ENCODE measurements at places on chromosomes 4 and X.

- no peak for ATAC-seq
Observed at GRCh38 chr4:100188829-100189228, 1.4 kb downstream of the DDIT4L start.

DNA sequence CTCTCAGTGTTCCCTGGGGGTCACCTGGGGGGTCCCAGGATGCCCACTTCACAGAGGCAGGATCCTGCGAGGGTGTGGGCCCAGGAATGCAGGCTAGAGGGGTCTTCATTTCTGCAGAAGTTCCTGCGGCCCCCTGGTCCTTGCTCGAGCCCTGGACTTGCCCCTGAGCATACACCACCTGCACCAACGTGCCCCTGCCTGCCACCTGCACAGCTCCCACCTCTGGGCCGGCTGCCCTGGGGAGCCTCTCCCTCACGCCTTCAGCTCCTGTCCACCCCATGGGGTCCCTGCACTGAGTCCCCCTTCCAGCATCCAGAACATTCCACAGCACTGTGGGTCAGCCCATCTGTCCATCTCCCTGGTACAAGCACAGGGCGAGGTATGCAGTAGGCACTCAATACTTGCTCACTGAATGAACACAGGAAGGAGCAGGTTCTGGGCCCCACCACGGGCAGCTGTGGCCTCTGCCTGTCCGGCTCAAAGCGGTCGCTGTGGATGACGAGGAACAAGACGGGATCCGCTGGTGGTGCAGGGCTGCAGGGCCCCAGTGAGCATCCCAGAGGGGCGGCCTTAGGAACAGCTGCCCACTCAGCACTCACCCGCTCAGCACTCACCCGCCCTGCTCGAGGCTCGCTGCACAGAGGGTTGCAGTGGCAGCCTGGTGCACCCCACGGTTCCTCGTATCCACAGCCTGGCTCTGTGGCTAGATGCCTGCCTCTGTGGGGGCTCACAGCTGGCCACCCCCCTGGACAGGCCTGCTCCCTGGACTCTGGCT lies 70.5 kb upstream of the MXD4 start:
- ATAC-seq = peak; percentile 22

DNA sequence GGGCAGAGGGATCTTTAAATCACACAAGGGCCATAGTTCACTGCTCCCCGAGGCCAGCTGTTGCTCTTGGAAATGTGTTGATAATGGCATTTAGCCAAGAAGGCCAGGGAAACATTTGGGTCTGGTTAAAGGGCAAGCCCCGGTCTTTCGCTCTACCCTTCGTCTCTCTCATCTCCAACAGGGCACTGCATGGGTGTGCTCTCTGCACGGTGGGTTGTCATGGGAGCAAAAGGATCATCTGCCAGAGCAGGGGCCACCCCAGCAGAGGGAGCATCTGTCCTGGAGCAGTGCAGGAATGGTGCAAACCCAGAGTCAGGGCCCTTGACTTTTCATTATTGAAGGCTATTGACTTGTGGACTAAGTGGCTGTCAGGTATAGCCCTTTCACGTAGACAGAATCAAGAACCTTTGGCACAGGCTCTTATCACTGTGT lies 22.7 kb upstream of the PGRMC2 start:
- ATAC-seq = no peak

- ATAC-seq = peak; percentile 98
Observed at GRCh38 chr4:77586951-77587383, 18.7 kb upstream of the CXCL13 start.

DNA sequence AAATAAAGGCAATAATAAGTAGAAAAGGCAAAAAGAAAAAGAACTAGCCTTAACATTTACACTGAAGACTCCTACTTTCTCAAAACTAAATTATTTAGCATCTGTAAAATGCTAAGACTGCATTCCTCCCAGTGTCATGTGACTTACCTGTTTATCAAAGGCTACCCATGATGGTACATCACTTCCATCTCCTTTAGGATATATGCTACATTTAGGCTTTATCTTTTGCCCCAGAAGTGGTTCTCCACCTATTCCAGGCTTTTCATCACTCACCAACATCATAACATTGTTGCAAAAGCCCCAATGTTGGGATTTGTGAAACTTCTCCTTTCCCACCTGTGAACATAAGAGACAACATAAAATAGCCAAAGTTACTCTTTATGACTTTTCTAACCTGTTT lies 31.1 kb downstream of the EFHC2 start:
- ATAC-seq = no peak

- ATAC-seq = no peak
Observed at GRCh38 chrX:41095908-41096307, 10.7 kb downstream of the USP9X start.

GRCh38 chr4:89222170-89222569 lies 85.4 kb downstream of the GPRIN3 start:
- no peak for ATAC-seq

- peak; percentile 61 for ATAC-seq
Observed at GRCh38 chrX:1657367-1658070, 42.7 kb downstream of the ASMT start.

GRCh38 chrX:13087322-13088155 lies 43.1 kb upstream of the FAM9C start:
- ATAC-seq = peak; percentile 82

GRCh38 chrX:871626-872025 lies 241.0 kb downstream of the SHOX start:
- ATAC-seq = no peak

GRCh38 chrX:141897690-141898089 lies 6.0 kb upstream of the MAGEC1 start:
- ATAC-seq = no peak

DNA sequence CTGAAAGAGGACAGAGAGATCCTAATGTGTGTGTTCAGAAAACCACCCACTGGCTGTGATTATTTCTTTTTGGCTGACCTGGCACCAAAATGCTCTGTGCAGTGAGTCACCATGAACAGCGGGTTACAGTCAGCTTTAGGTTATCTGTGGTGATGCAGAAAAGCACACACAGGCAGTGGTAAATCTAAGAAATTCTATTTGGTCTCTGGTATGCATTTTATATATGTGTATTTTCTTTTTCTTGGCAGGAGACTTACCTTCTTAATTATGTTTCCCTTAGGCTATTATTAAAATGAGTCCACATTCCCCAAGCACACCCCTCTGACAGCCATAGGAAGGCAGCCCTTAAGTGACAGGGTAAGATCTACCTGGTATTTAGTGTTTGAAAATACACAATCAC lies 79.1 kb upstream of the TFDP3 start:
- no peak for ATAC-seq

- no peak for ATAC-seq
Observed at GRCh38 chrX:10676235-10676957, 56.0 kb upstream of the MID1 start.

GRCh38 chrX:39162322-39162735 lies 361.1 kb downstream of the MID1IP1 start:
- ATAC-seq = peak; percentile 55

GRCh38 chr4:7144374-7145290 lies 47.7 kb upstream of the SORCS2 start:
- no peak for ATAC-seq

DNA sequence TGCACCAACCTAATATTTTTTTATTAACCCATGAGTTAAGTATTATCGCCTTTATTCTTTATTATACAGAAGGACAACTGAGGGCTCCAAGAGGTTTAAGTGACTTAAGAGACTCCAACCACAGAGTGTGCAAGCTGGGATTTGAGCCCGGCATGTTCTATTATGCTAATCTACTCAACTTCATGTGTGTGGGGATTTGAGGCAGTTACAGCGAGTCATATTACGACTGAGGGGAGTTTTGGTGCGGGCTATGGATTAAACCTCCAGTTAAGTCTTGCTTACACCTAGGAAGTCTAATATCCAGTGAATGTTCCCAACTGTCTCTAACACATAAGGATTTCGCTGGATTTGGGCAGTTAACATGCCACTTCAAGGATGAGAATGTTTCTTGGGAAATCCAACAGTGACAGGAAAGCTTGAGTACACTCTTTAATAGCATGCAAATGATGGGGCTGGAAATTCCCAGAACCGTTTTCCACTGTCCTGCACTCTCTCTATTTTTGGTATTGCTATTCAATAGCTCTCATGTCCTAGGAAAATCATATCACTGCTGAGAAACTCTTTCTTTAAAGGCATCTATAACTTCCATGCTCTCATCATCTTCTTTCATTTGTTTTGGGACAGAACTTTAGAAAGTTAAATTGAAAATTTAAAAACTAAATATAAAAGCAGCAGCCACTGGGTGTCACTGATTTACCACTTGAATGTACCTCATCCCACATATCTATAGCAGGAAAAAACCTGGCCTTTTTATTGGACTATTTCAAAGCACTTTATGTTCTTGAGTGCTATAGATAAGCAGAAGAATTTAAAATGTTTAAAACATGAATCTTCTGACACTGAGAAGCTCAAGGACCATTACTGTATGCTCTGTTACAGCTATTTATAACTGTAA lies 165.1 kb upstream of the TTC29 start:
- ATAC-seq = no peak

DNA sequence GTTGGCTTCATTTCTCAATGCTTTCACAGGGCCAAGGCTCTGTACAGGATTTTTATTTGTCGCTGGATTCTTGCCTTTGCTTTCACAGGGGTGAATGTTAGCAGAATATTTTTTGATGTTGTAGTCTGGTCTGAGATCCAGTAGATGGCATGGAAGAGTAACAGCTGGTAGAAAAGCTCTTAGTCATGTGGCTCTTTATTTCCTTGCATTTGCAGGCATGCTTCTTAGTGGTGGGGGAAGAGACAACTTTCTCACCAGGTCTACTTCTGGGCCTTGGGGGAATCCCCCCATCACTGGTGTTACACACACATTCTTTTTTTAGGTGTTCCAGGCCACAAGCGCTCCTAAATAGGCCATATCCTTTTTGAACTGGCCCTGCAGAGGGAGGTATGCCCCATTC lies 58.2 kb upstream of the DKK2 start:
- peak; percentile 35 for ATAC-seq

- ATAC-seq = no peak
Observed at GRCh38 chrX:16772460-16772859, 13.8 kb upstream of the TXLNG start.

- ATAC-seq = no peak
Observed at GRCh38 chrX:46366381-46367207, 178.6 kb downstream of the ZNF674 start.

DNA sequence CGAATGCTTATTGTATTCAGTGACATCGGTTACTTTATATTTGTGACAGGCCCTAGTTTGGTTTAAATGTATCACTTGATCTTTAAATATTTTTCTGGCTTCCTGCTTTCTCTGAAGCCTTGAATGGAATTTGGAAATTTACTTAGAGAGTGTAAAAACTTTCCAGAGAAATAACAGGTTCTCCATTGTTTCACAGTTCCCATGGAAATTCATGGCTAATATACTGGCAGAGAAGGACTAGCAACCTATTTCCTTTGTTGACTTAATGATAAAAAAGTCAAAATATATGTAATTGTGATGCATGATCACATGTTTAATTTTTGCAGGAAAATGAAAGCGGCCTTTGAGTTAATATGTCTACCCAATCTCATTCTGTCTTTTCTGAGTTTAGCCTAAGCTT lies 13.2 kb downstream of the NEIL3 start:
- no peak for ATAC-seq

DNA sequence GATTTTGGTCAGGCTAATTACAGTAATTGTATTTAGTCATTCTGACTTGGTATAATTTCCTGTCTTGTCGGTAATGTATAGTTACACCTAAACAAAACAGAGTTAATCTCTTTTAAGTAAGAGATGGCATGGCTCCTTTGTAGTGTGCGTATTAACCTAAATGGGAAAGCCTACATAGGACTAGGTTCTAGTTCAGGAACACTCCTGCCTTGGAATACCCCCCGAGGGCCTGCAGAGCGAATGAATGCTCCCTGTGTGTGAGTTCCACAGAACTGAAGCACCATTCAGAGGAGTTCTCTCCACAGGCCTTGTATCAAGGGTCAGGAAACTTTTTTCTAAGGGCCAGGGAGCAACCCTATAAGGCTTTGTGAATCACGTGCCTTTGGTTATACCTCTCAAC lies 44.9 kb upstream of the STIM2 start:
- no peak for ATAC-seq

GRCh38 chrX:145949056-145949455 lies 131.4 kb downstream of the SLITRK2 start:
- no peak for ATAC-seq
